ENCODE measurements at places on chromosomes 3 and 15.

DNA sequence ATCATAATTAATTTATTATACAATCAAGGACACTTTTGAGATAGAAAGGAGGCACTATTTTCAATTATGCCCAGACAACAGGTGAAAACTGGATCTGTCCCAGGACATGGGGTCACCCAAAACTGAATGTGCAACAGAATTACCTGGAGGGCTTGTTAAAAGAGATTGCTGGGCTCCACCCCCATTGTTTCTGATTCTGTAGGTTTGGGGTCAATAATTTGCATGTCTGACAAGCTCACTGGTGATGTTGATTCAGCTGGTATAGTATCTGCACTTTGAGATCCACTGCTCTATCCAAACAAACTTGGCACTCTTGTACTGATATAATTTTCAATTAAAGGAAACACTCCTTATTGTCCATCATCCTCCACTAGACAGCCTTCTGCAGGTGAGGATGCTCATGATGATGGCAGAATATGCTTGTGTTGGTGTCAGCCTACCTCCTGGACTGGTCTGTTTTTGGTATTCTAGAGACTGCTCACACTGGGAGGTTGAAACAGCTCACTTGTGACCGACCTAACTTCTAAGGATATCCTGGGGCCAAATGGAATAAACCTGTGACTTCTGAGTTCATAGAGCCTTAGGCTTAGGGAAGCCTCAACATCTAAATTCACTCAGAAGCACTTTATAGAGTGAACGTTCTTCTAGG, 2.2 kb downstream of the P2RY14 start:
- no peak for DNase-seq

GRCh38 chr15:63900306-63900705, 66.6 kb upstream of the HERC1 start:
- no peak for DNase-seq

DNA sequence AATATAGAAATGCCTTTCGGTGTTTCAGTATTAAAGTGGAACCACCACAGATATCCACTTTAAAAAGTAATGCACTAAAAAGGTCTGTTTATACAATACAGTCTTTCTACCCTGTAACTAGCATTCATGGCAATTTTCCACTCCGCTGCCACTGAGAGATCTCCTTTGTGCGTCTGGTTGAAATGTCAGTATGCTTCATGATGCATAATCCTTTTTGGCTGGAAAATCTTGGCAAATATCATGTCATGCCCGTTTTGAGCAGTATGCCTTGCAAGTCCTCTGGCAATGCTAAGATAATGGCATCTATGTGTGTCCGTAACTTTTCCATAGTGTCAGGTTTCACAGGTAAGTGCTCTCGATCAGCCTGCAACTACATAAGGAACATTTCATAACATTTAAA, 30.8 kb upstream of the ARF4 start:
- DNase-seq = no peak

DNA sequence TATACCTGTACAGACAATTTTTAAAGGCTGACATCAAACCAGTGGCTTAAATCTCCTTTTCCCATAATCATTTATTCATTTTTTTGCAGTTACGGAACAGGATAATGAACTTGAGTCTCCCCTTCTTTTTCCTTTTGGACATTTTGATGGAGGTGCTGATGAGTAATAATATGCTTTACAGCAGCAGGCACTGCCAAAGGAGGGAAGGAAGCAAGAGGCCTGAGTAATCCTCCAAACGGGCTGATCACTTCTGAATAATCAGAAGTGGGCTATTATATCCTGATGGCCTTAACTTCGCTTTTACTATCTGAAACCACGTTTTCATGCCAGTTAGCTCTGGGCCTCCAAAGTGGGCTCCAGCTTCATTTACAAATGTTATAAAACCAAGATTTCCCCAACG, 527.2 kb downstream of the FOXP1 start:
- DNase-seq = no peak

- DNase-seq = no peak
Measured at GRCh38 chr3:153442386-153442785, 280.4 kb downstream of the RAP2B start.

- DNase-seq = no peak
Measured at GRCh38 chr3:104526901-104527401, 839.8 kb upstream of the ALCAM start.

DNA sequence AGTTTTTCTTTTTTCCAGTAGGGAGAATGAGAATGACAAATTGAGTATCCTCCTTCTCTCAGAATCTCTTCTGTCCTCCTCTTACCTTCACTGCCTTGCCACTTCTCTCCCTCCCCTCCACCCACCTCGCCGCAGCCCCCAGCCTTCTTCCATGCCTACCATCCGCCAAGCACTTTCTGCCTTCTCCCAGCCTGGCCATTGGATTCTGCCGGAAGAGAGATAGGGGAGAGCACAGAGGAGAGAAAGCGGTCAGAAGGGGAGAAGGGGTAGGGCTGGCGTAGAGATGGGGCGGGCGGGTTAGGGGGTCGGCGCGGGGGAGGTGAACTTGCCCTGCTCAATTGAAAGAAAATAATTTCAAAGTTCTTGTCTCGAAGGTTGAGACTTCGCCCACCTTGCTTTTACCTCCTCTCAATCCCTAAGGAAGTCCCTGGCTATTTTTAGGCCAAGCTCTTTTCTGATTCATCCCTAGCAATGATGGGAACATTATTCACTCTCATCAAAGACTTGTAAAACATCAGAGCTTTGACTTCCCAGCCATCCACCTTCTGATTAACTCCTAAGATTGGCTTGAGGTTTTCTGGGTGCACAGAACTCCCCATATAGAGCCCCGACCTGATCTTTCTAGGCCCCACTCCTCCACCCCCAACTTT, 811 bp downstream of the C3orf52 start:
- no peak for DNase-seq

- DNase-seq = no peak
Measured at GRCh38 chr3:55675478-55675877, 188.4 kb upstream of the WNT5A start.

DNA sequence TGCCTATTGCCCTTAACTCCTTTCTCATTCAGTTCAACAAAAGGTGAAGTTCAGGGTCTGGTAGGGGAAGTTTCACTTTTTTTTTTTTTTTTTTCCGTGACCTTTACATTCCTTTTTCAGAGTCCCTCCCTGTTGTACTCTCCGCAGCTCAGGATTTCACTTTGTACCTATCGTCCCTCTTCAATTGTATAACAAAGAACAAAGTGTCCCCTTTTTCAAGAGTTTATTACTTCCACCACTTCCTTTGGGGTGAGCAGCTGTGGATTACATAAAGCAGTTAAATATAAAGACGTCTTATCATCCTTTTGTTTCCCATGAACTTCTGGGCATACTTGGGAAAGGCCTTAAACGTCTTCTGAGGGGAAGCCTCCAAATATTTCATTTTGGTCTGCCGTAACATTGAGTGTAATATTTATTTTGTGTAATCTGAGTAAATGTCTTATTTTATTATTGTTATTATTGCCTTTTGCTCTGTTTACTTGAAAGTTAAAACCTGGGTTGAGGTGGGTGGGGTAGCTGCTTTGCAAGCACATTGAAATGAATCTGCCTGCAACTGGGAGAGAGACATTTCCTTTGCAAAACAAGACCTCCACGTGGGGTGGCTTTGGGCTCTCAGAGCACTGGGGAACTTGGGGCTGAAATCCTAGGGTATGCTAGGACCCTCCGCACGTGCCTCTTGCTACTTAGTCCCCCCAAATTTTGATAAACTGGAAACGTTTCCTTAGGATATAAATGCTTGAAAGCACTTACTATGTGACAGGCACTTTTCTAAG, 169.4 kb downstream of the MCTP2 start:
- no peak for DNase-seq

DNA sequence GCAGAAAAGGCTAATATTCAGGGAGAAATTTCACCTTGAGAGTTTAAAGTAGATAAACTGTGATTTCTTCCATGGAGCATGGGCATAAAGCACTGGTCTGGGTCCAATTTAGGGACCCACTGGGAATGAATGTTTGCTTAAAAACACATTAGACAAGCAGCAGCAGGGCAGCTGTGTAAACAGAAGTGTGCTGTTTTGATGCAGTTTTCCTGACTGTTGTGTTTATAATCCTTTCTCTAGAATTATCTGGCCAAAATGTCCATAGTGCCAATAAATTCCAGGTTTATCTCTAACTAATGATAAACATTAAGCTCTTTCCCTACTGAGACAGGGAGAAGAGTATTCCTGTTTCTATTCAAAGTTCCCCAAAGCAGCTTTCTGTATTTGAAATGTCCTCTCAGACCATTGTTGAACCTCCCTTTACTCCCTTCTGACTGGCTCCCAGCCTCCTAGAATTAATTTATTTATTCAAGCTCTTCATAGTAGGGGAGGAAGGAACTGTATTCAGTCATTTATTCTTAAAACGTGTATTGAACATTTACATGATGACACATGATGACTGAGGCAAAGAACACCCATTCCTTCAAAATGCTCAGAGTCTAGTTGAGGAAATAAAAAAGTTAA, 7.0 kb upstream of the TM4SF18 start:
- DNase-seq = no peak

GRCh38 chr15:42012241-42012640, 8.6 kb downstream of the PLA2G4E start:
- no peak for DNase-seq

- no peak for DNase-seq
Measured at GRCh38 chr3:145448436-145448835, 712.5 kb downstream of the PLOD2 start.

DNA sequence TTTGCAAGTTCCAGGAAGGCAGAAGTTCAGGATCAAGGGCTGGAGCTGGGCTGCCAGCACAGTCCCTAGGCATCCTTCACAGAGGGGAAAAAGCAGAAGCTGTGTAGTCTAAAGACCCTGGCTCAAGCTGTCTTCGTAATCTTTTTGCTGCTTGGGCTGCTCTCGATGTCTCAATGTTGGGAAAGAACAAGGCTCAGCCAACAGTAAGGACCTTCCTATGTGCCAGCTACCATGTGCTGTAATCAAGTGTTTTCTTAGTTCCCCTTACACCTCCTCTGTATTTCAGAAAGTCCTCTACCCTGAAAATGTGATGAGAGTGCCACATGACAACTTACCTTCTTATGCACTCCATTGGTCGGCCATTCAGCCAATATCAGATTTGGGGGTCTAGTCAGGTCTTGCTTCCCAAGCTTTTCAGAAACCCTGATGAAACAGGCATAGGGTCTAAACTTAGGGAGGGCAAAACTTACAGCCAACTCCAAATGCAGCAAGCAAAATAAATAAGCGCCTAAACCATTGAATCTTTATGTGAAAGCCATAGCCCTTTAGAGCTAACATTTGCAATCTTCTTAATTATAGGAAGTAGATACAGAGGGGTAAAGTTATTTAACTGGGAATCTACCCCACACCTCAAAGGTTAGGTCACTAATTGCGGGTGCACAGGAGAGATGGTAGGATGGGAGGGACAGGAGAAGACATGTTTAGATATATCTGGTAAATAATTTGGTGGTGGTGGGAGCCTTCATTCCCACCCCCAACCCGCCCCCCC, 1.2 kb upstream of the EDEM1 start:
- DNase-seq = no peak

Measured in T follicular helper cell (primary cell).